ENCODE measurements at places on chromosomes 3 and 15.

- DNase-seq, result peak; percentile 35
These were observed 28.3 kb downstream of the RSL24D1 start for GRCh38 chr15:55168350-55168974.

GRCh38 chr3:149077628-149078027, 8.7 kb downstream of the HLTF start:
- no peak for DNase-seq

DNA sequence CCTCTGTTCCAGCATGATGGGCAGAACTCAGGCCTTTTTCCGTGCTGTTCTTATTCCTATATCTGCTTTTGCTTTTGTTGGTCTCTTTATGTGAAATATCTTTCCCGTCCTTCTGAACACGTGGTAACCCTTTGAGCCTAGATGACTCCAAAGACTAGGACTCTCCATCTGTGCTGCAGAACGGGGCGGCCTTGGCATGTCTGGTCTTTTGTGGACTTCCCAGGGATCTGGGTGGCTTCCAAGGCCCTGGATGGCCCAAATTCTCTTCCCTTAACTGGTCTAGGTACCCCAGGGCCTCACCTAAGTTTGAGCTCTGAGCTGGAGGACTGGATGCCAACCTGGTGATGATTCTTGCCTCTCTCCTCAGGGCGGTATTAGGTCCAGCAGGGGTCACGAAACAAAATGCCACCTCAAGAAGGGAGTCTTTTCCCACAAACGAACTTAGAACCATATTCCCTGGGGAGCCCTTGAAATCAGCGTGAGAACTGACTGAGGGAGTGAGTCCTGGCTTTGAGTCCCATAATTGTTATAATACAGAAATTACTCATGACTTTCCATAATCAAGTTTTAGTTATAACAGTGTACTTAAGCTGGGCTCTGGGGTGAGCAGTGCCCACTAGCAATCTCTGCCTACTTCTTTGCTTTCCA, 13.8 kb downstream of the TLNRD1 start:
- no peak for DNase-seq

DNA sequence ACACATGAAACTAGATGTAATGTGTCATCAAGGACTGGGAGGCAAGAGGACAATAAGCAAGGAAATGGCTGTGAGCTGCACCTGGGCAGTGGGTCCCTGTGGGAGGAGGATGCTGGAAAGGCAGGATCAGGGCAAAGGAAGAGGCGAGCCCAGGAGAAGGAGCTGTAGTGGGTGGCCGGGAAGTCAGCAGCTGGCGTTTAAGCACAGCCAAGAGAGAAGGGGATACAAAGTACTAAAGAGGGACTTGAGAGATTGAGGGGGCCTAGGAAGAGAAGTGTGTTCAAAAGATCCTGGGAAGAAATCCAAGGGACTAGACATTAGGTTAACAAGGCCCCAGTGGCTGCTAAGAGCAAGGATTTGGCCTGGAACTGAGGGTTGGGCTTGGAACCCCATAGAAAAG, 188.5 kb upstream of the SLC24A5 start:
- DNase-seq, result no peak

DNA sequence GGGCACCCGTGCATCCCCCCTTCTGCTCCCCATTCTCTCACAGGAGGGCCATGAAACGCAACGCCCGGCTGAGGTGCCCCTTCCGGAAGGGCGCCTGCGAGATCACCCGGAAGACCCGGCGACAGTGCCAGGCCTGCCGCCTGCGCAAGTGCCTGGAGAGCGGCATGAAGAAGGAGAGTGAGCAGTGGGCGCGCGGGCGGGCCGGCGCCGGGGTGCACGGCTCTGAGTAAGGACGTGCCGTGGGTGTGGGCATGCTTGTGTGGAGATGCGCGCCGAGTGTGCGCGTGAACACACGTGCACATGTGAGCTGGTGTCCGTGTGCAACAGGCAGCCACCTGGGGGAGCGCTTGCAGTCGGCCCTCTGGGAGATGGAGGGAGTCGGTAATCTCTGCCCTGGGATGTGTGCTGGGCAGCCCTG, 28.1 kb downstream of the NR1I2 start:
- peak; percentile 49 for DNase-seq

DNA sequence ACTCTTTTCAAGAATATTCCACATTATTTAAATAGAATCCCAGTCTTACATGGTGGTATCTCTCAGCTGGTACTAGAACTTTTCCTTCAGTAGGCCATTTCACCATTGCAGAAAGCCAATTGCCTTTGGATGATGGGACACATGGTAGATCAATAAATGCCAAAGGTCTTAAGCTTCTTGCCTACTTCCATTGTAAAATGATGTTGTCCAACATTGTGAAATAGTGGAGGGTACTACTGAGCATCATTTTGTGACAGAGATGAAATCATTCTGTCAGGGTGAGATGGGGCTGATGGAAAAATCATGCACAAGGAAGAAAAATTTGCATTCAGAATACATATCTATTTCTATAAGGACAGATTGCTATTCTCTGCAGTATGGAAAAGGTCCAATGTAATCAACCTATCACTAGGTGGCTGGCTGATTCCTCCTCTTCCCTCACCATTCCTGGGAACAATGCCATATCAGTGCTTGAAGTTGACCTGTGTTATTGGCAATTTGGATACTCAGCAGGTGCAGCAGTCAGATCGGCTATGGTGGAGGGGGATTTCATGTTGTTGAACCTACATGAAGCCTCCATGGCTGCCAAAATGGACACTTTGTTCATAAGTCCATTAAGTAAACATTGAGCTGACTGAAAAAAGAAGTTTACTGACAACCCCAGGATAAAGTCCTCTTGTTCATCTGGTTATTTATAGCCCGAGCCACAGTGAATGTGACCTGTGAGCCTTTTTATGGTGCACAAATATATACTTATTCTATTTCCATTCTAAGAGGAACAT, 596.9 kb upstream of the ARPP21 start:
- DNase-seq, result no peak

- DNase-seq, result peak; percentile 11
These were observed 1.2 kb downstream of the BRPF1 start for GRCh38 chr3:9732740-9733115.

- peak; percentile 57 for DNase-seq
These were observed 141.7 kb downstream of the RPLP1 start for GRCh38 chr15:69593981-69594966.

DNA sequence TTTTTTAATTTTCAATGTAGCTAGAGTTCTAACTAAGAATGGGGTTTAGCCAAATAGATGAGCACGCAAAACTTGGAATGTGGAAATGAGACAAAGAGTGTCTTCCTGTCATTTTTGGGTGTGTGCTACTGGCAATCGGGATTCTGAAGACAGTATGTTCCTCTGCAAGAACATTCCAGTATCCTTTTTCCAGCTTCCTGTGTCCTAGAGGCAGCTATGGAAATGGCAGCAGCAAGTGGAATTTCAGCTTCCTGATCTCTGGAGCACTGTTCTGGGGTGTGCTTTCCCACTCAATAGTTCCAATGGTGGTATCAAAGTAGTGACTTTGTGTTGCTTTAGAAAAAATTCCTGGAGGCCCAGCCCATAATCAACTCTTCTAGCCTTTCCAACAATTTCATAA, 642.9 kb upstream of the KCNMB2 start:
- no peak for DNase-seq

- DNase-seq, result no peak
These were observed 310.0 kb downstream of the SHQ1 start for GRCh38 chr3:72538070-72538745.

DNA sequence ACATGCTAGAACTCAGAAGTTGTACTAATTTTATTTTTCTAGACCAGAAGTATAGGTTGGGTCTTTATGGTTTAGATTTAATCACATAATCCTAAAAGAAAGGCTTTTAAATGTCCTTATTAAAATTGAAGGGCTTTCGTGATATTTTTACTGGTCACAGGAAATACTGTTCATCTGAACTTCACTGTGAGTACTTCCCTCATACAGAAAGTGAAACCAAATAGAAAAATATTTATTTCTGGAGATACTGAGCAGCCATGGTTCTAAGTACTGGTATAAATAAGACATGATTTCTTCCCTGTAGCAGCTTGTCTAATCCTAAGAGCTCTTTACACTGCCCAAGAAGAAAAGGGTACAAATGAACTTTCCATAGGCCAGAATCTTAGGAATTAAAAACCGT, 2.0 kb downstream of the SNRK start:
- no peak for DNase-seq

DNA sequence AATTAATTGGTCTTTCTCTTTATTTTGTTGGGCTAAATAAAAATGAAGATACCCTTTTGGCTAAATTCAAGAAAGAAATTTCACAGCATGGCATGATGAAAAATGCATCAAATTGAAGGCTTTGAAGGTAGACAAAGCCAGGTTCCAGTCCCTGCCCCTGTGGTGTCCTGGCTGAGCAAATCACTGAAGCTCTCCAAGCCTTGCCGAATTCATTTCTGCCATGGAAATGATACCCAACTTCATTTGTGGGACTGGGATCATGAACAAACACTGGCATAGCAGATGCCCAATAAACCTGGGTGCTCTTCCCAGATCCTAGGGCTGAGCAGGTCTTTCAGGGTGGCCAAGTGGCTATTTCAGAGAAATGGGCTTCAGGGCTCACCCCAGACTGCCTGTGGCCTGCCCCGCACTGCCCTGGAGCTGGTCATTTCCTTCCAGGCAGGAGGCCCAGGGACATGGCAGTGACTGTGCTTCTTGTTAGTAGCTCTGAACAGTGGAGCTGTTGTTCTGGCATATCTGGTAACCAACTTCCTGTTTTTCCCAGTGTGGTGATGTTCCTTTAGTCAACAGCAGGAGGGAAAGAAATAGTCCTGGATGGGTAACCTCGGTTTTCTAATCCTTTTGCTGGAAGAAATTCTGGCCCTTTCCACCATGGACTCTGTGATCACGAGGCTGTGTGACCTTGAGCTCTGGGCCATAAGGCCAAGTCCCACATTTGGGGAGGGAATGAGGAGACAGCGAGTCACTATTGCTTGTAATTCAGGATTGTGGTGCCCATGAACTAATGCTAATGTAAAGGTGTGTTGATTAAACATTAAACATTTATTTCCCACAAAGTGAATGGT, 47.6 kb downstream of the CTDSPL start:
- DNase-seq, result no peak

- peak; percentile 28 for DNase-seq
These were observed 37.1 kb downstream of the QTRT2 start for GRCh38 chr3:114093596-114093995.

GRCh38 chr3:137347817-137348368, 390.1 kb downstream of the IL20RB start:
- DNase-seq, result no peak

DNA sequence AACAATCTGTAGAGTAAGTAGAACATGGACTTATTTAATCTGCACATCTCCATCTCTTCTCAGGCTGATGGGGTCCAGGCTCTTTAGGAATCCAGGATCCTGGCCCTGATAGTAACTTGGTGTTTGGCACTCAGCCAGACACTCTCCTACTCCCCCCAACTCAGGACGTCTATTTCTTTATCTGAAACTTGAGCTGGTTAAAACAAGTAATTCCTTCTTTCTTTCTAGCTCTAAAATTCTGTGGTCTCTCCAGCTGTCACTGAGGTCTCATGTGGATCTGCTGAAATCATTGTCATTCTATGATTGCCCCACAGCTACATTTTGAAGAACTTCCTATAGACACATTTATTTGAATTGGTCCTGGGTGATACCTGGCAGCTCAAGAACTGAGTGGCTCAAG, 59.0 kb downstream of the TP63 start:
- DNase-seq, result peak; percentile 5

DNA sequence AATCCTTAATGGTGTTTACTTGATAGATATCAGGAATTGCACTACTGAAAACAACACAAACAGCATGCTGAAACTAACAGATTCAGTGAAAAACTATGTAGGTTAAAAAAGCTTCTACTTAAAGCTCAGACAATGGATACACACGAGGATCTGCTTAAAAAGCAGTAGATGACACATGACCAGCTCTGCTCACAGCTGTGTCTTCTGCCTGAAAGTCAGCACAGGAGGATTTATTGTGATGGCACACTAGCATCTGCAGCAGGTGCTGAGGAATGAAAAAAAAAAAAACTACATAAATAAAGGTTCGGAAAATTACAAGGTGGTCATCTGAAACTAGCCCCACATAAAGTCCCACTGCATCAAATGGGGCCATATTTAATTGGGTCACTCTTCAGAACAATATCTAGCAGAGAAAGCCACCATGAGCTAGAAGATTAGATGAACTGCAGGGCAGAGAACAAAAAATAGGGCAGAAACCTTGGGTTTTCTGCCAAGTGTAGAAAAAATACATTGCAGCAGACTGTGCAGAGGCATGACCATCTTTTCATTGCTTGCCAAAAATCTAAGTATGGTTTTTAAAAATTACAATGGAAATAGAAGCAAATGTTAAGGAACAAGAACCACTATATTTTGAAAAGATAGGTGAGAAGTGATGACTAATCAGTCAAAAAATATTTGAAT, 13.2 kb upstream of the GOLM2 start:
- DNase-seq, result no peak

DNA sequence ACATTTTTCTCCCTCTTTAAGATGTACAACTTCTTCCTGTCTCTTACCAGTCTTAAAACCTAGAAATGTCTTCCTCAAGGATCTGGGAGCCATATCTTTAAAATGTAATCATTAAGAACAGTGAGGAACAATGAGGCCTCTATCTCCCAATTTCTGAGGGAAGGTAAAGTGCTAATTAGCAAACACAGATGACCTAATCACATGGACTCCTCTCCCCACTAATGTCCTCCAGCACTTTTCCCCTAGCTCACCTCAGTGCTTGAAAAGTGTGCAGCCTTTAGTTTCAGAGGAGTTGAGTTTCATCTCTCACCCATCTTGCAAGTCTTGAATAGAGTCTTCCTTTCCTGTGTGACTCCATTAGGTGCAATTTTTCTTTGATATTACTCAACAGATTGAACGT, 771.0 kb downstream of the PDCD6IP start:
- no peak for DNase-seq

DNA sequence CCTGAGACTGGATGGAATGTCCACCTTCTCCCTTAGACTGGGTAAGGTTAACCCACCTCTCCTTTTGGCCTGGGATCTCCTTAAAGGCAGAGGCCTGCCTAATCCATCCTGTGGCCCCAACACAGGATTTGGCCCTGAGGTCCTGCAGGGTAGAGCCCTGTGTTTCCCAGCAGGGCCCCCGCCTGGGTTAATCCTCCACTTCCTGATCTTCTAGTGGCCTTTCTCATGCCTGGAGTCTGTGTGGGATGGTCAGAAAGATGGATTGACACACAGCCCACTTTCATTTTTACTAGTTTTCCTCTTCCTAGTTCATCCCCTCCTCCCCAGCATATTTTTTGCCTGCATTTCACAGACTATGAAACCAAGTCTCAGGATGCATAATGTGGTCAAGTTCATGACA, 48.9 kb upstream of the SLC6A6 start:
- DNase-seq, result no peak
